CD4-positive, alpha-beta T cell treated with Interleukin-15 for 1 hour (primary cell): ENCODE measurements at places on chromosomes 16 and 17.

- DNase-seq = no peak
Measured at GRCh38 chr16:55824473-55825000, 8.4 kb downstream of the CES1 start.

DNA sequence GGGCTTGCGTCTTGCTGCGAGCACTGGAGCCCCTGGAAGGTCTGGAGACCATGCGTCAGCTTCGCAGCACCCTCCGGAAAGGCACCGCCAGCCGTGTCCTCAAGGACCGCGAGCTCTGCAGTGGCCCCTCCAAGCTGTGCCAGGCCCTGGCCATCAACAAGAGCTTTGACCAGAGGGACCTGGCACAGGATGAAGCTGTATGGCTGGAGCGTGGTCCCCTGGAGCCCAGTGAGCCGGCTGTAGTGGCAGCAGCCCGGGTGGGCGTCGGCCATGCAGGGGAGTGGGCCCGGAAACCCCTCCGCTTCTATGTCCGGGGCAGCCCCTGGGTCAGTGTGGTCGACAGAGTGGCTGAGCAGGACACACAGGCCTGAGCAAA, 7.4 kb downstream of the MPG start:
- no peak for DNase-seq

DNA sequence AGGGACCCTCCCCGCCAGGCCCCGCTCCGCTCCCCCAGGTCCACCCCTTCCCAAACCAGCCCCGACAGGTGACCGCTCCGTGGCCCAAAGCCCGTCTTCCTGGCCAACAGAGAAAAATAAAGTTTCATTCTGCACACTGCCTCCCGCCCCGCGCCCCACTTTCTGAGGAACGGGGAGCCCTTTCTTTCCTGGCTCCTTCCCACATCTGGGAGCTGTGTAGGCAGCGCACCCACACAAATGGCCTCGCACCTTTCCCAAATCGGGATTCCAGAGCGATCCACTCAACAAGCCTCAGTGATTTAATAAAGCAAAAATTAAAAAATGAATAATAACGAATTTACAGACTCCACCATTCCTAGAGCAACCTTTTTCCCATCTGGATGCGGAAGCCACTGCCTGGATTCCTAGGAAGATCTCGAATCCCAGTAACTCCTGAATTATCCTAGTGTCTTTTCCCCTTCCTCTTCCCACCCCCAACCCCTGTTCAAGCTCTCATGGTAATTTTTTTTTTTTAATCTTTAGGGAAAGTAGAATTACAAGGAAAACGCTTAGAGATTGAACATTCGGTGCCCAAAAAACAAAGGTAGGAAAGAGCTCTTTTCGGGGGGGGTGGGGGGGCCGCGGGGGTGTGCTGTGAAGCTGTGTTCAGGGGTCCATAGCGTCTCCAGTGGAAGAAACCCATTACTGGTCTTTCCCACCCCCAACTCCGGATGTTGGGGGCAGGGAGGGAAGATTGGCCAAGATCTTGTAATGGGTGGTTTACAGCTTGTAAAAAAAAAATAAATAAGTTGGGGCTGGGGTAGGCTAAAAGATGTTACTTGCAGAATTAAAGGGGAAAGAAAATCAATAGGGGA, 1.6 kb downstream of the IGF2BP1 start:
- no peak for DNase-seq

DNA sequence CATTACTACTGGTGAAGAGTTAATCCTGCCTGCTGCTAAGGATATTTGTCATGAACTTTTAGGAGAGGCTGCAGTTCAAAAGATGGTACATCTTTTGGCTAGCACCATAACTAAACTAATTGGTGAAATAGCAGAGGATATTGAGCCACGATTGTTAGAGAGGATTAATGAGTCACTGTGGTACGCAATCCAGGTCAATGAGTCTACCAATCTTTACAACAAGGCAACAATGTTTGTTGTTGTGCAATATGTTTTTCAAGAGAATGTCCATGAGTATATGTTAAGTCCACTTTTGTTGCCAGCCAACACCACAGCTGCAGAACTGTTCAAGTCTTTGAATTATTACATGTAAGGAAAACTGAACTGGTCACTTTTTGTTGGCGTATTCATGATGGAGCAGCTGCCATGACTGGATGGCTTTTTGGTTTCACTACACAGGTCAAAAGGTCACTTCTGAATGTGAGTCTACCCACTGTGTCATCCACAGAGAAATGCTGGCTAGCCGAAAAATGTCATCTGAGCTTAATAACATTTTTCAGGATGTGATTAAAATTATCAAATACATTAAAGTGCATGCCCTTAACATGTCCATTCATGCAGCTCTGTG, 402.6 kb upstream of the KIF2B start:
- DNase-seq = no peak

- DNase-seq = no peak
Measured at GRCh38 chr17:75688209-75688825, 21.2 kb downstream of the SAP30BP start.

DNA sequence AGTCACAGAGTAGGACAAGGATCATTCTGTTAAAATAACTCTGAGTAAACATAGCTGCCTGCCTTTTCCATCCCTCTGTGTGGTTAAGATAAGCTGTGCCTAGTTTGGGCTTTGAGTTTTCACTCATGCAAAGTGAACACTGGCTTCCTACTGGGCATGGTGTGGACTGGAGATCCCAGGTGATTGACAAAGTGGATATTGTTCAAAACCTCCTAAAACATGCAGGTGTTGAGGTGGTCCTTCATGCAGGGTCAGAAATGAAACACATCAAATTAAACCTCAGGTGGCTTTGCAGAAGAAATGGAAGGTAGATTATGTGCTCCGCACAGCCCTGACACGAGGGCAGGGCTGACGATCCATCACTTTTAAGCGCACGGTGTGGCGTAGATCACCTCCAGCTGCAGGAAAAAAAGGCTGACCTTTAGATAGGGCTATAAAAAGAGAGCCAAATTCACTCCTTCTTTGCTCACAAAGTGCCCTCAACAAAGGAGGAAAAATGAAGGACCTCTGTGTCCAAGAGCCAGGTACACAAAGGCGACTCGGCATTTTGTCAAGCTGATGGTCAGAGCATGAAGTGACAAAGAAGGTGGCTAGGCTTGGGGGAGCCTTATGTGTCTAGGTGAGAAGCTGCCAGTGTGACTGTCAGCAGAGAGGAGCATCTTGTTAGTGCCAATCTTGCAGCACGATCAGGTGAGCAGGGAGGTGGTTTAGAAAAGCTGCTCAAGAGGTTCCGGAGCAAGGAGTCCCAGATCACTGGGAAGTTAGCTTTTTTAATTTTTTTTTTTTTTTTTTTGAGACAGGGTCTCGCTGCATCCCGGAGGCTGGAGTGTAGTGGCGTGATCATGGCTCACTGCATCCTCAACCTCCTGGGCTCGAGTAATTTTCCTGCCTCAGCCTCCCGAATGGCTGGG, 19.9 kb upstream of the ITPRIPL2 start:
- no peak for DNase-seq

DNA sequence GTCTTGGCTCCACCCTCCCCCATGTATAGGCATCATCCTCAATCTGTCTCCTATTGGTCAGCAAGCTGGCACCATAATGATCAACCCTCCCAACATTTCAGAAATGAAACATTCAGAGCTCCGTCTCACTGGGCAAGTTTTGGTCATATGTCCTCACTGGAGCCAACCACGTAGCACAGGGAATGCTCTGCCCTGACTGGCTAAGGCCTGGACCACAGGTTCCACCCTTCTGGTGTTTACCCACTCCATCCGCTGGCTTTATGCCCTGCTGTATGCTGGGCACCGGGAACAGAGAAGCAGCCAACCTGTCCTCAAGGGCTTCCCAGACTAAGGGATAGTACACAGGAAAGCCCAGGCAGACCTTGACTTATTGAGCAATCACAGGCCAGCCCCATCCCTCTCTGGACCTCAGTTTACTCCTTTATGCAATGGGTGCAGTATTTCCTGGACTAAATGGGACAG, 20.5 kb downstream of the MYO15A start:
- DNase-seq = no peak

- no peak for DNase-seq
Measured at GRCh38 chr17:57819285-57819684, 30.6 kb downstream of the MRPS23 start.

DNA sequence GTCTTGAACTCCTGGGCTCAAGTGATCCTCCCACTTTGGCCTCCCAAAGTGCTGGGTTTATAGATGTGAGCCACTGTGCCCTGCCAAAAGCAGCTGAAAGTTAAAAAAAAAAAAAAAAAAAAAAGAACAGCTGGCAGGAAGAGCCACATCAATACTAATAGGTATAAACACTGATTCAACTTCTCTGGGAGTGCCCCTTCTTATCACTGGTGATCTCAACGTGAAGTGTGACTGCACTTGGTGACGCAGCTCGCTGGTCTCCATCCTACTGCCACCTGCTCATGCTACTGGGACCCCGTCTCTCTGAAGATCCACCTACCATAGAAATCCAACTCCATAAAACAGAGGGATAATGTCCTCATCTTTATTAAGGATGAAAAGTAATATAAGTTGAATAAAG, 40.8 kb downstream of the RNF157 start:
- peak; percentile 81 for DNase-seq

DNA sequence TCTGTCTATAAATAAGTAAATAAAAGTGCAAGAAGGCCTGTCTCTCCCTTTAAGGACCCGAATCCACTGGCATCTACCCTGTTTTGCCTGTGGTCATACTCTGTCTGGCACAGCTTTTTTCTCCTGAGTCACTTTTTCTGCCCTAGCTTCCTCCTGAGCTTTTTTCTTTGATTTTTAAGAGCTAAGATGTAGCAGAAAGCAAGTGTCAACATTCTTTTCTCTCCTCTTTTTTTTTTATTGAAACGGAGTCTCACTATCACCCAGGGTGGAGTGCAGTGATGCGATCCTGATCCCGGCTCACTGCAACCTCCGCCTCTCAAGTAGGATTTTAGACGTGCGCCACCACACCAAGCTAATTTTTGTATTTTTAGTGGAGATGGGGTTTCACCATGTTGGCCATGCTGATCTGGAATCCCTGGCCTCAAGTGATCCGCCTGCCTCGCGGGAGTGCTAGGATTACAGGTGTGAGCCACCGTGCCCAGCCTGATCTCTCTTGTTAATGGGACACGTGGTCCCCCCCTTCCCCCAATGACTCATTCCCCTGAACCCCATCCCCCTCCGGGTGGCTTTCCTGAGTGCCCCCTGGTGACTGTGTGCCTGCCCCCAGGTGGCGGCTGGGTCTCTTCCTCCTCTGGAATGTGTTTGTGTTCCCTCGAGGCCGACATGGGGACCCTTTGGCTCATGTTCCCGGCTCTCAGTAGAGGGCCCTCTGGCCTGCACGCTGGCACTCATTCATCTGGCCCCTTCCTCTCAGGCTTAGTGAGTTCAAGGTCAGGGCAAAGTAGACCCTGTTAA, 14.2 kb downstream of the C16orf90 start:
- DNase-seq = no peak

GRCh38 chr17:30600060-30600829, 123.0 kb downstream of the GOSR1 start:
- peak; percentile 57 for DNase-seq

GRCh38 chr16:11835891-11836649, 15.3 kb downstream of the RSL1D1 start:
- no peak for DNase-seq

- peak; percentile 74 for DNase-seq
Measured at GRCh38 chr17:74862108-74862901, 2.6 kb upstream of the GRIN2C start.

GRCh38 chr17:2410951-2411350, 10.1 kb upstream of the MNT start:
- DNase-seq = no peak

DNA sequence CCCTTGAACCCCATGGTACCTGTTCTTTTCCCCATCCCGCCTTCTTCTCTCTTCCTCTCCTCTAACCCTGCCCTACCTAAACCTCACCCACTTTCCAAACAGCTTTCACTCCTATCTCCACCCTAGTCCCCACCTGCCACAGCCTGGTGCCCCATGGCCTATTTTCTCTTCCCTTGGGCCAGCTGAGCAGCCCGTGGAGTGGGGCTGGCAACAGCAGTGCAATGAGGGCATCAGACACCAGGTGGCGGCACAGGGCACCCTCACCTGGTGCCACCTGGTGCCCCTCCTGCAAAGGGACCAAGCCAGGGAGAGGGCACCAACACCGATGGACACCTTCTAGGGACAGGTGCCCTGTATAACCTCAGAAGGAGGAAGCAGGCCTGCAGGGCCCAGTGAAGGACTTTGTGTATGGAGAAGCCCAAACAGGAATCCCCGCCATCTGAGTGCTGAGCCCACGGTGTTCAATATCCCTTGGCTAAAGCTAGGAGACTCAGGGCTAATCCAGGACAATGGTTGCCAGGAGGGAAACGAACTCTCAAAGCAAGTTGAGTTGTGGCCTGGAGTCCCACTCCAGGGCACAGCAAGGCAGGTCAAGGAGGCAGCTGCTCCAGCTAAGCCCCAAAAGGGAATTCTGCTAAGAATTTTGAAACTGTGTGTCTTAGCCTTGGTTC, 4.0 kb upstream of the ABCC3 start:
- peak; percentile 42 for DNase-seq

GRCh38 chr16:2532494-2533141, 1.4 kb upstream of the CEMP1 start:
- peak; percentile 79 for DNase-seq

GRCh38 chr17:79212149-79213087, 137.8 kb downstream of the ENGASE start:
- DNase-seq = no peak

- peak; percentile 96 for DNase-seq
Measured at GRCh38 chr17:7687908-7688807, at the start of gene WRAP53. WRAP53 (plus strand) TSS chr17:7688477; CDS start chr17:7688649, 172 bp downstream.

- DNase-seq = no peak
Measured at GRCh38 chr16:65116818-65117430, 4.9 kb downstream of the CDH11 start.

DNA sequence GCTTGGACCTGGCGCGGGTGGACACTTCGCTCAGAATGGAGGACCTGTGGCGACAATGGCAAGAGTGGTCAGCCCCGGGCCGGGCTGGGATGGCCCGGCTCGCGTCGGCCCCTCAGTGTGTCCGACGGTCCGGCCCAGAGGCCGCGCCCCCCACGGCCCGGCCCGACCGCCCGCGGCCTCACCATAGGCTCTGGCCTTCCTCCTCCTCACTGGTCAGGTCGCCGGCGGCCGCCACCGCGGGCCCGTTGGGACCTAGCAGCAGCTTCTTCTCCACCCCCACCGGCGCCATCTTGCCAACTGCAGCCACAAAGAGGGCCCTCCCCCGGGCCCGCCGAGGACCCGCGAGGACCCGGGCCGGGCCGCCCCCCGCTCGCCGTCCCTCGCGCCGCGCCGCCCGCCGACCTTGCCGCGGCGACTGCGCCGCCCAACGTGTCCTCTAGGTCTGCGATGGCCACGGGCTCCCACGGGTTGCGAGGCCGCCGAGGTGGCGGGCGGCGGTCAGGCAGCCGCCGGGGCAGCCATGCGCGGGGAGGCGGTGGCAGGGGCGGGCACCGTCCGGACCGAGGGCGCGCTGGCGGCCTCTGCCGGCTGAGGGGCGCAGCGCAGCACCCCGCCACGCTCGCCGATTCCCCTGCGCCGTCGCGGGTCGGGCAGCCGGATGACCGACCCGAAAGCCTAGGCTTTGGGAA, at the start of gene DYNC1LI2:
DYNC1LI2 (minus strand) TSS at position 307 of the 689 bp plus-strand sequence; CDS start at position 289, 18 bp downstream.
- DNase-seq = peak; percentile 81

GRCh38 chr17:54494721-54495715, 405.6 kb upstream of the TOM1L1 start:
- DNase-seq = no peak

GRCh38 chr17:74579900-74580299, 12.2 kb downstream of the CD300LD start:
- no peak for DNase-seq
